ENCODE measurements at places on chromosomes 6 and 20.

GRCh38 chr6:129754750-129755149, 44.8 kb upstream of the ARHGAP18 start:
- DNase-seq = no peak

GRCh38 chr6:110322874-110323242, 35.3 kb downstream of the METTL24 start:
- no peak for DNase-seq

DNA sequence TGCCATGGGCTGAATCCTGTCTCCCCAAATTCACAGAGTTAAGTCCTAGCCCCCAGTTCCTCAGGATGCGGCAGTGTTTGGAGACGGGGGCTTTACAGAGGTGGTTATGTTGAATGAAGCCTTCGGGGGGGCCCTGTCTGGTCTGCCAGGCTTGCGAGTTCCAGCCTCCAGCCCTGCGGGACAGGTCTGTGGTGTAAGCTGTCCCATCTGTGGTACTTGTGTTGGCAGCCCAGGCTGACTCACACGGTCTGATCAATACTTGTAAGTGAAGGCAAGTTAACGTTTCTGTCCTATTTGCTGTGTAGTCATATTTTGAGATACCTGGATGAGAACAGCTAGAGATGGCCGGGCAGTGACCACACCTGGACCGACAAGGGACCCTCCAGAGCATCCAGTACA, 51.8 kb upstream of the GPR31 start:
- no peak for DNase-seq

GRCh38 chr20:12987261-12987660, 21.5 kb upstream of the SPTLC3 start:
- DNase-seq = no peak

DNA sequence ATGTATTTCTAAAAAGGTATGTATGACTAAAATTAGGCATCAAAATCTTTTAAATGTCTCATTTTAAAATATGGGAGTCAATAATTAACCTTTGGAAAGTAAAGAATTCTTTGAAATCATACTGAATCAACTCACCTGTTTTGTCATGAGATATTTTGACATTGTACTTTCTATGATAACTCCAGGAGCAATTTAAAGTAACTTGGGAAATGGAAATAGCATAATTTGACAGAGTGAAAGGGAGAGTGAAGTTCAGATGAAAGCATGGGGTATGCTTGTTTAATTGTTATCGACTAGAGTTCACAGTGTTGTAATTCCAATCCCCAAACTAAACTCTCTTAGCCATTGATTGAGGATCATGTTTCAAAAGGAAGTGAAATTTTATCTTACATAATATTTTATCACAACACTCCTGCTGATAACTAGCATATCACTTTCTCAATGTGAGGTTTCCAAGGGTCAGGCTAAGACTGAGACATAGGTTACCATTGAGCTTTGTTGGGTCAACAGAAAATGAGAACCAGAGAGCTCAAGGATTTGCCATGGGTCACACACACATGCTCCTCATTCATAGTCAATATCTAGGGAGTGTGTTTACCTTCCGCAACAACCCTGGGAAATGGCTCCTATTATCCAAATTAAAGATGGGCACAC, 2.3 kb downstream of the GSTA1 start:
- DNase-seq = no peak

DNA sequence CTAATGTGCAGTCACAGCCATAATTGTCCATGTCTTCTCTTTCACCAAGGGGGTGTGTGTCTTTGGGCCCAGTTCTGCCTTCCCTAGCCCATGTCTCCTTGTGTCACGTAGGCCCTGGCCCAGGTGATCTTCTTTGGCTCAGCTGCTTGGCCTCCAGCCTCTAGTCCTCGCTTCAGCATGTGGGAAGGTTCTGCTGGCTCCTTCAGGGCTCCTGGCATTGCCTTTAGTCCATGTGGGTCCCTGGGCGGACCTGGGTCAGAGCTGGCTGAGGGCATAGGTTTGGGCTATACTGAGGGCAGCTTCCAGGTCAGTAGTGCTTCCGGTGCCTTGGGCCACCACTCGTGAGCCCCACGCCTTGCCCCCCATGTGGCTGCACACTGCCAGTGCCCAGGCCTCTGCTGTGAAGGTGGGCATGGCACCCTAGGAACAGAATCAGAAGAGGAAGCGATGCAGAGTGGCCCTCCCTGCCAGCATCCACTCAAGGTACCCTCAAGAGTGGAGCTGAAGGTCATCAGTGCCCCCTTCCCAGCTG, 12.8 kb downstream of the AARS2 start:
- DNase-seq = no peak

DNA sequence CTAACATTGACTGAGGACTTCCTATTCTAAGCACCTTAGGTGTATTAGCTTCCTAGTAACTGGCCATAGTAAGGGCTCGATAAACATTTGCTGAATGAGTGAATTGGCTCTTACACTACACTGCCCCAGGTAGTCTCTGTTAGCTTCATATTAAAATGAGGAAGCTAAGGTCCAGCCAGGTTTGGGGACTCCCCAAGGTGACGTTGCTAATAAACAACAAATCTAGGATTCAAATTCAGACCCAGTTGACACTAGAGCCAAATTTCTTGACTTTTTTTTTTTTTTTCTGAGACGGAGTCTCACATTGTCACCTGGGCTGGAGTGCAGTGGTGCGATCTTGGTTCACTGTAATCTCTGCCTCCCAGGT, 16.2 kb downstream of the ARHGAP40 start:
- no peak for DNase-seq

GRCh38 chr6:20717743-20718142, 183.5 kb downstream of the CDKAL1 start:
- DNase-seq = no peak

Measured in SIG-M5 (cell line).